ENCODE measurements at places on chromosomes 5 and 9. TPM values are rescaled to one million over a fixed set of nuclear protein-coding genes. Genes with fewer than 3 reads are reported as not detected.

Gene C9orf72
- 12.5 TPM for total RNA-seq

Gene POU5F2
- 7.1 TPM for total RNA-seq

Gene PCDHAC2
- total RNA-seq, result not detected

Gene KCNN2
- not detected for total RNA-seq

Gene SLC6A18
- total RNA-seq, result not detected

Gene BARHL1
- total RNA-seq, result not detected

Gene ARL14EPL
- not detected for total RNA-seq

Gene GARIN3
- total RNA-seq, result not detected

Gene LAMC3
- total RNA-seq, result not detected

Gene DMRT3
- not detected for total RNA-seq
